ENCODE measurements at places on chromosomes 12 and 14. TPM values are rescaled to one million over a fixed set of nuclear protein-coding genes. Genes with fewer than 3 reads are reported as not detected.

TTC6 gene
- total RNA-seq, result 21.7 TPM

DACT1 gene
- 3.8 TPM for total RNA-seq

FBLN5 gene
- total RNA-seq, result 3.9 TPM

PRPH gene
- not detected for total RNA-seq

C14orf132 gene
- 1.9 TPM for total RNA-seq

GLRX5 gene
- 172 TPM for total RNA-seq

MDGA2 gene
- 0.33 TPM for total RNA-seq

PLEKHD1 gene
- total RNA-seq, result 0.08 TPM

CYP46A1 gene
- 0.14 TPM for total RNA-seq

FOXN4 gene
- not detected for total RNA-seq

POTEG gene
- total RNA-seq, result not detected

RNASE3 gene
- total RNA-seq, result 12.2 TPM

NRL gene
- total RNA-seq, result 2.7 TPM

TAS2R30 gene
- total RNA-seq, result 3.4 TPM

OR10G2 gene
- total RNA-seq, result not detected

- H3K4me3 ChIP-seq, result no peak overlapping the region
- no peaks in the 10 kb centered on the region for H3K36me3 ChIP-seq
- no peak for DNase-seq
- H3K27me3 ChIP-seq, result no peaks in the 10 kb centered on the region
- no peaks in the 10 kb centered on the region for H3K4me1 ChIP-seq
- no peak overlapping the region for H3K27ac ChIP-seq
Observed at GRCh38 chr12:2039034-2039433, 13.8 kb upstream of the CACNA1C start.

DNA sequence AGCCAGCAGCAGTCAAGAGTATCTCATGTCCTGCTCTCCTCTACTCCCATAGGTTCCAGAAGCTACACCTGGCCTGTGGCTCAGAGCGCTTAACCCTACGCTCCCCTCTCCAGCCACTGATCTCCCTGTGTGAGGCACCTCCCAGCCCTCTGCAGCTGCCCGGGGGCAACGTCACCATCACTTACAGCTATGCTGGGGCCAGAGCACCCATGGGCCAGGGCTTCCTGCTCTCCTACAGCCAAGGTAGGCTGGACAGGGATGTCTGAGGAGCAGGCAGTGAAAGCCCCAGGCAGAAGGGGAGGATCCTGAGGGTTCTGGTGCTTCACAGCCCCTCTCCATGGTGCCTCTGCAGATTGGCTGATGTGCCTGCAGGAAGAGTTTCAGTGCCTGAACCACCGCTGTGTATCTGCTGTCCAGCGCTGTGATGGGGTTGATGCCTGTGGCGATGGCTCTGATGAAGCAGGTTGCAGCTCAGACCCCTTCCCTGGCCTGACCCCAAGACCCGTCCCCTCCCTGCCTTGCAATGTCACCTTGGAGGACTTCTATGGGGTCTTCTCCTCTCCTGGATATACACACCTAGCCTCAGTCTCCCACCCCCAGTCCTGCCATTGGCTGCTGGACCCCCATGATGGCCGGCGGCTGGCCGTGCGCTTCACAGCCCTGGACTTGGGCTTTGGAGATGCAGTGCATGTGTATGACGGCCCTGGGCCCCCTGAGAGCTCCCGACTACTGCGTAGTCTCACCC is 3.6 kb downstream of the LRP10 start:
- H3K27ac ChIP-seq, result no peak overlapping the region
- H3K4me1 ChIP-seq, result peaks cover 15% of the 10 kb centered on the region
- peaks cover 54% of the 10 kb centered on the region for H3K36me3 ChIP-seq
- no peaks in the 10 kb centered on the region for H3K27me3 ChIP-seq
- no peak overlapping the region for H3K4me3 ChIP-seq
- DNase-seq, result no peak

DNA sequence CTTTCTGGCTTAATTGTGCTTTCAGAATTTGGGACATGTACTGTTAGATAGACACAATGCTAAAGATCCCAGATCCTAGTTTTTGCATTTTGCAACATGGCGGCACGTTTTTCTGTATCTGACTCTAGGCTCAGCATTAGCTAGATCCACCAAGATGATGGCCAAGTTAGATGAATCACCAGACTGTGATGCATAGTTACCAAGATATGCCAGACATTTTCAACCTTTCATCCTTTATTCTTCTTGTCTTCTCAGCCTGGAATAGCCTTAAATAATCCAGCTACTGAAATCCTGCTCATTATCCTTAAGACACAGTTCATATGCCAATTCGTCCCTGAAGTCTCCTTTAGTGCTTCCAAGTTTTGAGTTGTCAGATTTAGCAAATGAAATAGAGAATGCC is 144.9 kb upstream of the CRY1 start:
- no peak overlapping the region for H3K27ac ChIP-seq
- H3K27me3 ChIP-seq, result no peaks in the 10 kb centered on the region
- H3K4me3 ChIP-seq, result no peak overlapping the region
- no peak for DNase-seq
- no peaks in the 10 kb centered on the region for H3K36me3 ChIP-seq

DNA sequence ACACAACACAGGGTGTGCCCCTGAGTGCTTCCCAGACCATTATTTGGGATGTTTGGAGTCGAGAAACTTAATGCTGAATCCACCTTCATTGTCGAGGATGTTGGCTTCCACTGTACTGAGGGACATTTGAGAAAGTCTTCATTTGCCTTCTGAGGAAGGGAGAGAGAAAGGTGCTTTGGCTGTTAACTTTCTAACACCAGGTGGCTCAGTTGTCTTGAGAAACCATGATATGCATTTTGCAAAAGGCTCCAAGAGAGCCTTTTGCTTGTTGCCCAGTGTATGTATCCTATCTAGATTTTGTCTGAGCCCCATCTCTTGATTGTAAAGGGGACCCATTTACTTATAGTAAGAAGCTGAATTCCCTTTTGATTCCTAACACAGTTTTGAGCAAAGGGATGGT is 28.6 kb upstream of the NRXN3 start:
- no peak overlapping the region for H3K4me3 ChIP-seq
- H3K27ac ChIP-seq, result no peak overlapping the region
- no peaks in the 10 kb centered on the region for H3K27me3 ChIP-seq
- H3K36me3 ChIP-seq, result no peaks in the 10 kb centered on the region
- no peaks in the 10 kb centered on the region for H3K4me1 ChIP-seq
- no peak for DNase-seq

DNA sequence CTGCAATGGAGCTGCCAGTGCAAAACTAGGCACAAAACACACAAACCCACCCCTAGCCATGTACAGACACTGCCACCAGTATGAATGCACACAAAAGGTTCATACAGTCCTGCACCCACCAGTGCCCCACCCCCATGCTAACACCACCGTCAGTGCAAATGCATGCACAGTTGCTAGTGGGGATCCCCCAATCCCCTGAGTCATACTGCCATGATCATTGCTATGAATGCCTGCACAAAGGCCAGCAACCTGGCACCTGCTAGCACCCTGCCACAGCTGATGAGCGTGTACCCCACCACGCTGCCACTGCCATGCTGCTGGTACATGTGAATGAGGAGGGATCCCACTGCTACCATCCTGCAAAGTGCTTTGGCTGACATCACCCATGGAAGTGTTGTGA is 23.9 kb downstream of the PZP start:
- no peak overlapping the region for H3K4me3 ChIP-seq
- no peaks in the 10 kb centered on the region for H3K27me3 ChIP-seq
- no peaks in the 10 kb centered on the region for H3K36me3 ChIP-seq
- H3K27ac ChIP-seq, result no peak overlapping the region
- H3K4me1 ChIP-seq, result no peaks in the 10 kb centered on the region

DNA sequence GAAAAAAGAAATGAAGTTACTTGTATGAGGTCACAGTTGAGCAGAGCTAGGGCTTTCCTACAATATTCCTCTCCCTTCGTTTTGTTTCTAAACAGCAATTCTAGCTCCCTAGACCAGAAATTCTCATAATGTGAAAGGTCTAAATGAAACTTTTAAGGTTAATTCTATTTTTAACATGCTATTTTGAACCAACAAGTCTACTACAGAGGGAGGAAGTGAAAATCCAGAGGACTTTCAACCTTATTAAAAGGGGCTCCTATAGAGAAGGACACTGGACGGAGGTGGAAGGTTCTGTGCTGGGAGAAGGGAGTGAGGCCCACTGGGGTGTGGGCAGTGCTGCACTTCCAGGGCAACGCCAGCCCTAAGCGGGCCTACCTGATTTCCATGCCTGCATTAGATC is 13.4 kb downstream of the GSG1 start:
- H3K4me1 ChIP-seq, result no peaks in the 10 kb centered on the region
- H3K27me3 ChIP-seq, result no peaks in the 10 kb centered on the region
- DNase-seq, result no peak
- no peaks in the 10 kb centered on the region for H3K36me3 ChIP-seq

- no peaks in the 10 kb centered on the region for H3K36me3 ChIP-seq
- no peaks in the 10 kb centered on the region for H3K27me3 ChIP-seq
- no peaks in the 10 kb centered on the region for H3K4me1 ChIP-seq
- no peak within 1 kb of the TSS for H3K27ac ChIP-seq
- no peak for DNase-seq
Observed at GRCh38 chr12:53336181-53336681, at the start of gene SP7. TSS of gene SP7 (minus strand) at chr12:53336354. CDS start at chr12:53335646, 708 bp downstream.

DNA sequence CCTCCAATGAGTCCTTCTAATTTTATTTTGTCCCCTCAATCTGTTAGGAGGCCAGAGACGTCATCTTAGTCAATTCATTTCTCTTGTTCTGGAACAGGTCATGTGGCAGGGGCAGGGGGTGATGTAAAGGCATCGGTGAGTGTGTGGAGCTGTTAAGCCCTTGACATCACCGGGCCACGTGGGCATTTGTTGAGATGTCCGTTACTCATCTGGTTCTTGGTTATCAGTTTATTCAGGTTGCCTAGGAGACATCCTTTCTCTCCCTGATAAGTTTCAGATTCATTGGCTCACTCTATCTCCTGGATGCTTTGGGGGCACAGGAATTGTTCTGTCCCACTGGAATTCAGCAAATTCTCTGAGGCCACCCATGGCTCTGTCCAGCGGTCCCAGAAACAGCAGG is 33.6 kb upstream of the SEL1L start:
- DNase-seq, result no peak
- H3K36me3 ChIP-seq, result no peaks in the 10 kb centered on the region

DNA sequence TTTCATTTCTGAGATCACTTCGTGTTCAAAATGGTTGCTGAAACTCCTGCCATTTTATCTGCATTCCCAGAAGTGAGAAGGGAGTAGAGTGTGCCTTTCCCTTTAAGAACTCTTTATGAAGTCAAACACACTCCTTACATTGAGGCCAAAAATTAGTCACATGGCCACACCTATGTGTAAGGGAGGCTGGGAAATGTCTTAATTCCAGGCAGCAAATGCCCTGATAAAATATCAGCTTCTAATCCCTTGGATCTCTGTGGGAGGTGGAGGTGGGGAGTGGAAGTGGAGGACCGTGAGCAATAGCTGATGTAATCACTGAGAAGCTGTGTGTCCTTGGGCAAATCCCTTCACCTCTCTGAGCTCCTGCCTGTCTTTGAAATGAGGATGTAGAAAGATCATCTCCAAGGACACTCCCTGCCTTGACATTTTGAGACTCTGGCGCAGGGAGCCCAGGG is 22.7 kb upstream of the ANKRD9 start:
- no peaks in the 10 kb centered on the region for H3K27me3 ChIP-seq
- H3K27ac ChIP-seq, result no peak overlapping the region
- H3K4me3 ChIP-seq, result no peak overlapping the region
- H3K36me3 ChIP-seq, result no peaks in the 10 kb centered on the region
- no peaks in the 10 kb centered on the region for H3K4me1 ChIP-seq

DNA sequence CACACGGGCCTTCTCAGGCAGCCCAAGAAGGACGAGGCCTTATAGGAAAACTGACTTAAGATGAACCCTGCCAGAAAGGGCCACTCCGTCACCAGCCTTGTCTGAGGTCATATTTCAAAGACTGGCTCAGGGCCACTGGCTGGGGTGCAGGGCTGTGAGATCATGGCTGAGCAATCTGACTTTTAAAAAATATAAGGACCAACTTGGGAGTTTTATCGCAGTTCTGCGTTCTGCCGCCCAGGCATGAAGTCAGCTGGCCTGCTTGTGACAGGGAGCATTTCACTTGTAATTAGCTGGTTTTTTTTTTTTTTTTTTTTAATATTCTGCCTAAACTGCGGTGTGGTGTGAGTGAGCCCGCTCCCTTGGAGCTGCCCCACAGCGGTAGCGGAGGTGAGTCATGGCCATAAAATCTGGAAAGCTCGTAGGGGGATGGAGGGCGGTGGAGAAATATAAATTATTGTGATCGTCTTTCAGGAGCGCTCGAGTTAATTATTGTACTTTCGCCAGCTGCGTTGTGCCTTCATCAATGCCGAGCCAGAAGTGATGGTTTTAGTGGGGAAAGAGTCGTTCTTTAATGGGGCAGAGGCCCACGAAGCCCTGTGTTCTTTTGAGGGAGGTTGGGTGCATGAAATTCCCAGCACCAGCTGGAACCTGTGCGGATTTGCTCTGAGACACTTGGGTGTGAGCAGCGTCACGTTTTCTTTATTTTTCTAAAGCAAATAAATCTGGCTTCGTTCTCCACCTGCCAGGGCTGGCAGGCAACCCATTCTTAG is 231.9 kb downstream of the C12orf75 start:
- H3K27ac ChIP-seq, result no peak overlapping the region
- no peak for DNase-seq
- no peaks in the 10 kb centered on the region for H3K27me3 ChIP-seq
- no peak overlapping the region for H3K4me3 ChIP-seq
- H3K4me1 ChIP-seq, result no peaks in the 10 kb centered on the region

- H3K4me1 ChIP-seq, result no peaks in the 10 kb centered on the region
- no peak overlapping the region for H3K27ac ChIP-seq
- no peaks in the 10 kb centered on the region for H3K36me3 ChIP-seq
- no peaks in the 10 kb centered on the region for H3K27me3 ChIP-seq
Observed at GRCh38 chr12:101940400-101940950, 63.1 kb downstream of the DRAM1 start.

GRCh38 chr12:115185506-115185905 is 501.5 kb upstream of the TBX3 start:
- no peak overlapping the region for H3K4me3 ChIP-seq
- no peaks in the 10 kb centered on the region for H3K27me3 ChIP-seq
- no peaks in the 10 kb centered on the region for H3K4me1 ChIP-seq
- no peak overlapping the region for H3K27ac ChIP-seq

DNA sequence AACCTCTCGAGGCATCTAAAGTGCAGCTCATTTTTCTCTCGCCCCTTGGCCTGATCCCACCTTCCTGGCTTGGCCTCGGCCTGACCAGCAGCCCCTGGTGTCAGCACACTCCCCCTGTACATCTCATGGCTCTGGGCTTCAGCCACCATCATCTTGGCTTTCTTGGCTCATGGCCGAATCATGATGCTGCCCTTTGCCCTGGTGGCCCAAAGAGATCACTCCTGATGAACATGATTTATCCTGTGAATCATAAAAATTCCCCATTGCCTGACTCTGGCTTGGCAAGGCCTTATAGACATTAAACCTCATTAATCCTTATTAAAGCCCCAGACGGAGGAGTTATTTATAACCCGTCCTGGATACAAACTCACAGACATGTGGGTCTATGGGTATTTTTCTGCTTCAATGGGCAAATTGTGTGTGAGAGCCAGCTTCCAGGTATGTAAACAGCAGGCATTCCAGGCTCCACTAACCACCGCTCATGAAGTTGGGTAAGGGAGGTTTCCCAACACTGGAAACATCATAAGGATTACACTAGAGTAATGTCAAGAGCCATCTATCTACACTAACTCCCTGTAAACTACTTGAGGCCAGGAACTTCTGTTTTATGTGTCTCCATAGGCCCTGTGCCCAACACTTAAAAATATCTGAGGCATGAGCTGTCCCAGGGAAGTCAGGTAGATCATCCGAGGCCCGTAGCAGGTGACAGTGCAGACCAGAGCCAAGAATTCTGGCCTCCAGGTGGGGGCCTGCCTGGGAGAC is 171.2 kb downstream of the TTC8 start:
- no peak for DNase-seq
- H3K27me3 ChIP-seq, result no peaks in the 10 kb centered on the region
- no peaks in the 10 kb centered on the region for H3K4me1 ChIP-seq
- no peaks in the 10 kb centered on the region for H3K36me3 ChIP-seq
- no peak overlapping the region for H3K27ac ChIP-seq
- H3K4me3 ChIP-seq, result no peak overlapping the region

Measured in liver (tissue), 10 donors.